ENCODE measurements at places on chromosomes 13 and 19.

- DNase-seq: no peak
Measured at GRCh38 chr19:3849092-3849491, 19.7 kb downstream of the ZFR2 start.

GRCh38 chr19:33291623-33292534 lies 10.5 kb downstream of the CEBPA start:
- no peak for DNase-seq

GRCh38 chr13:25214491-25215252 lies 42.6 kb upstream of the AMER2 start:
- DNase-seq: no peak

DNA sequence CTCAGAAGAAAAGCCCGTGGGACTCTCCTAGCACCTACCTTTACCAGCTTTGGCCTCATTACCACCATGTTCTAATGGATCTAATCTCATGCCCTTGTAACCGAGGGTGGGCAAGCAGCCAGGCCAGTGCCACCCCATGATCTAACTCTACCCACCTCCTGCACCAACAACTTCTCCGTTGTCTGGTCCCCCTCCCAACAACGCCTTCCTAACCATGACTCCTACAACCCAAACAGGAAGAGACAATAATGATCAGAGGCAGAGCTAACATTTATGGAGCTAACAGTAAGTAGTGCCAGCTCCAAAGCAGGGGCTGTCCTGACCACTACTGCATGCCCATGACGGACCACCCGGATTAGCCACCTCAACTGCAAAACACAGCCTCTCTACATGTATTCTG lies 3.5 kb downstream of the USP12 start:
- DNase-seq: no peak

DNA sequence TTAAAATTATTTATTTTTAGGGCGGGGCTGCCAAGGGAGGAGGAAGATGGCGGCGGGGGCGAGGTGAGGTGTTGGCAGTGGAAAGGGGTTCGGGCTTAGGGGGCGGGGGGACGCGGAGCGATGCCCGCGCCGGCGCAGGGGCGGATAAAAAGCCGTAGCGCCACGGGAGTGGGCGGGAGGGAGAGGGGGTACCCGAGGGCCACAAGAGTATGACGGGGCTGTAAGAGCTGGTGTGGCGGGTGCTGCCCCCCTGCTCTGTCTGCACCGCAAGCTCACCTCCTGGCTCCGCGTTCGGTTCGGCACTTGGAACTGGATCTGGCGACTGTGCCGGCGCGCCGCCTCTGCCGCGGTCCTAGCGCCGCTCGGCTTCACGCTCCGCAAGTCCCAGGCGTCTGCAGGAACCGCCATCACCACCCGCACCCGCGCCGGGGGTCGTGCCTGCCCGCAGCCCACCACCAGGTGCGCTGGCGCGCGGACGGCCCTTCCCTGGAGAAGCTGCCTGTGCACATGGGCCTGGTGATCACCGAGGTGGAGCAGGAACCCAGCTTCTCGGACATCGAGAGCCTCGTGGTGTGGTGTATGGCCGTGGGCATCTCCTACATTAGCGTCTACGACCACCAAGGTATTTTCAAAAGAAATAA lies 265.2 kb upstream of the SGCG start:
- no peak for DNase-seq

All from HS-27A (cell line).